ENCODE measurements at places on chromosomes 2 and 18. TPM values are rescaled to one million over a fixed set of nuclear protein-coding genes. Genes with fewer than 3 reads are reported as not detected.

ASXL3 gene
- polyA plus RNA-seq = not detected

SIX3 gene
- not detected for polyA plus RNA-seq

RND3 gene
- polyA plus RNA-seq = 202 TPM

PSD4 gene
- polyA plus RNA-seq = 10.4 TPM

DSEL gene
- polyA plus RNA-seq = 2.9 TPM

NR4A2 gene
- polyA plus RNA-seq = 3.0 TPM

FN1 gene
- 4,168 TPM for polyA plus RNA-seq

BMP10 gene
- not detected for polyA plus RNA-seq

STPG4 gene
- not detected for polyA plus RNA-seq

CCDC148 gene
- polyA plus RNA-seq = 0.13 TPM

ALK gene
- not detected for polyA plus RNA-seq

SERPINB2 gene
- polyA plus RNA-seq = 555 TPM

NCKAP5 gene
- 3.0 TPM for polyA plus RNA-seq

RBM45 gene
- polyA plus RNA-seq = 11.2 TPM

LBX2 gene
- polyA plus RNA-seq = 0.09 TPM

CNNM3 gene
- polyA plus RNA-seq = 2.3 TPM

ADNP2 gene
- polyA plus RNA-seq = 11.3 TPM

MC5R gene
- polyA plus RNA-seq = not detected

DLGAP1 gene
- polyA plus RNA-seq = not detected

CD8B2 gene
- polyA plus RNA-seq = not detected

TMEM247 gene
- not detected for polyA plus RNA-seq

TDRD15 gene
- not detected for polyA plus RNA-seq

ADRA2B gene
- polyA plus RNA-seq = 0.02 TPM

ALLC gene
- polyA plus RNA-seq = not detected

FEV gene
- not detected for polyA plus RNA-seq

SERPINB3 gene
- 3.8 TPM for polyA plus RNA-seq

MEP1B gene
- 0.03 TPM for polyA plus RNA-seq

SCN3A gene
- polyA plus RNA-seq = not detected

PIK3C3 gene
- polyA plus RNA-seq = 65.0 TPM

PTPRM gene
- 42.3 TPM for polyA plus RNA-seq

COL4A3 gene
- not detected for polyA plus RNA-seq

PPP1R1C gene
- 3.0 TPM for polyA plus RNA-seq
